ENCODE measurements at places on chromosomes 1 and 21.

- DNase-seq, result peak; percentile 39
Observed at GRCh38 chr1:110870721-110871388, 2.1 kb upstream of the CD53 start.

DNA sequence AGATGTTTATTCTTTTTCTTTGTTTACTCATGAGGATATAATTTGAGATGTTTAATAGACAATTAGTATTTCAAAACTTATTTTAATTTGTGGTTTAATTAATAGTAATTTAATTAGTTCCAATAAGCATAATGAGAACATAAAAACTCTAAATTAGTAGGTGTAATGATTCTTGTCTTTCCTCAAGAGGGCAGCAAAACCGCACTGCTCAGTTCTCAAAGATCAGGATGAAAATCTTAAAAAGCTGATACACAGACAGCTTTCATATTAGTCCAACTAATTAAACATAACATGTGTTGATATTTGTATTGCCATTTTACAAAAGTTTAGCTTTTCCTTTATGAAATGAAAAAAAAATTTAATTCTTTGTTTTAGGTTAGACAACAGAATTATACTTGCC, 106.7 kb upstream of the C21orf91 start:
- peak; percentile 25 for DNase-seq

DNA sequence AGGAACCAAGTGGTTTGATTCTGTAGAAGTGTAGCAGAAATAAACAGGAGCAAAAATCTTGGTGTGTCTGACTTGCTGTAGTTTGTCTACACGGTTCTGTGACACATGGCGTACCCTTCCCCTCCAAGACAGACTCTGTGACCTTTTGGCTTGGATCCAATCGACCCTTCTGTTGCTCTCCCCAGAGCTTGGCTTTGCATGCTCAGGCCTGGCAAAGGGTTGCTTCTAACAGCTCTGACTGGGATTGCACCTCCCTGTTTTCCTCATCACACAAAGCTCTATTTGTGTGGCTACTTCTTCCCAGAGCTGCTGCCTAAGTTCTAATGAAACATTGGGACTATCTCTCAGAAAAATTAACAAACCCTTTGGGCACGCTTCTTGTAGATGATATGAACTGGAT, 24.0 kb downstream of the NGF start:
- DNase-seq, result no peak

DNA sequence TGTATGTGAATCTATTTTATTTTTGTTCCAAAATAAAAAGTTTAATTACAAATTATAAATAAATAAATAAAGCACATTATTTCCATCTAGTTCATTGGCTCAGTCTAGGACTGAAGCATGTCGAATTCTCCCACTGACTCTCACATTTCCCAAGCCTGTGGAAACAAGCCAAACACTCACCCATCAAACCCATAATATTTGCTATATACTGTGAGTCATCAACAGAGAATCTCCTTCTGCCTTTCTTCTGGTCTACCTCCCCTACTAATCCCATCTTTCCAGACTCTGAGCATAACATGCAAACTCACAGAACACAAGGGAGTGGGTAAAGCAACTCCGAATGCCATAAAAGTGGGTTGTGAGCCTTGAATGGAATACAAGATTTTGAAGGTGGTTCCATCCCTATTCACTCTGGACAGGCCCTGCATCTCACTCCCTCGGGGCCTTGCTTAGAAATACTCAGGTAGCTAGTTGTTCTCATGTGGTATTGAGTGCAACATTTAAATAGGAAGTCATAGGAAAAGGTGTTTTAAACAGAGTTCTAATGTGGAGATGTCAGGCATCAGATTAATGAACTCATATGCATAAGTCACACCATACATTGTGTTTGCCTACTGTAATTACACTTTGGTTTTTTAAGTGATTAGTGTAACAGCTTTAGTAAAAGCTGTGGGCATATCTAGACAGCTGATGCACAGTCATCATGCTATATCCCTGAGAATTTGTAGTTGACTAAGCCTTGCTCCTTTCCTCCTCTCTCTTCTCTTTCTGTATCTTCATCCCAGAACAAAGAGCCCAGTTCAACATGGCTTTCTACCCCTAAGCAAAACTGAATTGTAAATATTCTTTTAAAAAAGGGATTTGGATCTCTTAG, 47.0 kb downstream of the F5 start:
- DNase-seq, result no peak

- DNase-seq, result no peak
Observed at GRCh38 chr1:230807029-230807428, 59.8 kb downstream of the CAPN9 start.

GRCh38 chr1:213320191-213320870, 269.3 kb downstream of the RPS6KC1 start:
- no peak for DNase-seq

- DNase-seq, result peak; percentile 22
Observed at GRCh38 chr21:37874904-37875780, 41.1 kb downstream of the KCNJ6 start.

- DNase-seq, result no peak
Observed at GRCh38 chr1:171941920-171942319, 100.6 kb downstream of the DNM3 start.

GRCh38 chr1:215005656-215006345, 76.7 kb upstream of the KCNK2 start:
- DNase-seq, result no peak
